Stimulated activated CD8-positive, alpha-beta memory T cell treated with anti-CD3 and anti-CD28 coated beads, Interleukin-7, amount 100 ng/mL, for 1 hour (primary cell): ENCODE measurements at places on chromosomes 6 and 20.

GRCh38 chr6:147077251-147077650, 127.0 kb upstream of the STXBP5 start:
- DNase-seq: no peak

- no peak for DNase-seq
Observed at GRCh38 chr20:39025883-39026282, 63.7 kb downstream of the DHX35 start.

- DNase-seq: no peak
Observed at GRCh38 chr6:53048431-53049195, 16.6 kb upstream of the FBXO9 start.

GRCh38 chr6:16760516-16761470, at the start of gene ATXN1:
ATXN1 (minus strand) TSS chr6:16761460.
- no peak for DNase-seq

DNA sequence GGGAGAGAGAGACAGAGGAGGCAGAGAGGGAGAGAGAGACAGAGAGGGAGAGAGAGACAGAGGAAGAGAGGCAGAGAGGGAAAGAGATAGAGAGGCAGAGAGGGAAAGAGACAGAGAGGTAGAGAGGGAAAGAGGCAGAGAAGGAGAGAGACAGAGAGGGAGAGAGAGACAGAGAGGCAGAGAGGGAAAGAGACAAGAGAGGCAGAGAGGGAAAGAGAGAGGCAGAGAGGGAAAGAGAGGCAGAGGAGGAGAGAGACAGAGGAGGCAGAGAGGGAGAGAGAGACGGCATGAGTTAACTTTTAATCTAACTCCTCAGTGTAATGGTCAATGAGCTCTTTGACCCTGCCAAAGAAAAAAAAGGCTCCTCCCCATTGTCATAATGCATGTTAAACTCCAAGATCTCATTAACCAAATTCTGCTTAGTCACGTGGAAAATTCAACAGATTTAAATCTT, 7.1 kb downstream of the ELOVL2 start:
- no peak for DNase-seq

DNA sequence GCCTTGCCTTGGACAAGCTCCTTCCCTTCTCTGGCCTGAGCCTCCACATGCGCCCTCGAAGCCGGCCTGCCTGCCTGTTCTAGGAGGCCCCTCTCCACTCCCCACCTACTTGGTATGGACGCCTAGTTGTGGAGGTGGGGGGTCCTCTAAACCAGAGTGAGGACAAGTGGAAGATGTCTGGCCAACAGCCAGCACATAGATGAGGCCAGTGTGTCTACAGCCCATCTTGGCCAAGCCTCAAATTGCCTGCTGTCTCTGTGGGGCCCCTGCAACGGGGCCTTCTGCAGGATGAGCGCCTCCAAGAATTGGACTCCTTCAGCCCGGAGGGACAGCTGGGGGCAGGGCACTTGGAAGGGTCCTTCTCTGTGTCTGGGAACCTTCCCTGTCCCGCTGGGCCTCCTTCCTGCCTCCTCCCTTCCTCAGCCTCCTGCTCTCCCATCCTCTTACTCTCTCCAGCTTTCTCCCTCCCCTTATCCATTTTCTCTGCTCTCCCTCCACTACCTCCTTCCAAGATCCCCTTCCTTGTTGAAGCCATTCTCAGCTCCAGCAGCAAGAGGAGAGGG, 1.6 kb downstream of the MDFI start:
- DNase-seq: no peak

DNA sequence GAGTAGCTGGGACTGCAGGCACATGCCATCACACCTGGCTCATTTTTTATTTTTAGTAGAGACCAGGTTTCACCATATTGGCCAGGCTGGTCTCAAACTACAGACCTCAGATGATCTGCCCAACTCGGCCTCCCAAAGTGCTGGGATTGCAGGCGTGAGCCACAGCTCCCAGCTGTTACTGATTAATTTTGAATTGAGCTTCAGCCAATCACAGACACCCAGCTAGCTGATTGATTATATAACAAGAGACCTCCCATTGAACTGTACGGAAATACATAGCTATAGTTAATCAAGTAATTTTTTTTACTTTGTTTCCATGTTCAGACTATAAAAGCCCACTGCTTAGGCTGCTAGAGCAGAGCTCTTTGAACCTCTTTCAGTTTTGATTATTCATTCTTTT, 31.6 kb downstream of the PKIB start:
- DNase-seq: no peak

DNA sequence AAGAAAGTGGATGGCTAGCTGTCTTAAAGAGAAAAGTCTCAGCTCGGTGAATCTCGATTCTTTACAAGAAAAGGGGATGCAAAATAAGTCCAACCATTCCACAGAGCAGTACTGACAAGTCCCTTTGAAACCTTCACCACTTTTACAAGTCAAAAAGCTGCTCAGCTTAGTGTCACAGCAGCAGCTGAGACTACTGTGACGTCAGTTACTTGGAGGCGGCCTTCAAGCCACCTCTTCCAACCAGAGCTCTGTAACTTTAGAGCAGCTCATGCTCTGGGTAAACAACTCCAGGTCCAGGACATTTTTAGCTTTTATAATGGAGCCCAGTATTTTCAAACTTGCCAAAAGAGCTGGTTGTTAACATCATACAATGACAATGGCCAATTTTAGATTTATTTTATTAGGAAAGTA, at the start of gene KIAA0408:
KIAA0408 (minus strand) TSS at position 159 of the 411 bp plus-strand sequence. CDS start 5,408 bp downstream, outside the sequence.
- no peak for DNase-seq

DNA sequence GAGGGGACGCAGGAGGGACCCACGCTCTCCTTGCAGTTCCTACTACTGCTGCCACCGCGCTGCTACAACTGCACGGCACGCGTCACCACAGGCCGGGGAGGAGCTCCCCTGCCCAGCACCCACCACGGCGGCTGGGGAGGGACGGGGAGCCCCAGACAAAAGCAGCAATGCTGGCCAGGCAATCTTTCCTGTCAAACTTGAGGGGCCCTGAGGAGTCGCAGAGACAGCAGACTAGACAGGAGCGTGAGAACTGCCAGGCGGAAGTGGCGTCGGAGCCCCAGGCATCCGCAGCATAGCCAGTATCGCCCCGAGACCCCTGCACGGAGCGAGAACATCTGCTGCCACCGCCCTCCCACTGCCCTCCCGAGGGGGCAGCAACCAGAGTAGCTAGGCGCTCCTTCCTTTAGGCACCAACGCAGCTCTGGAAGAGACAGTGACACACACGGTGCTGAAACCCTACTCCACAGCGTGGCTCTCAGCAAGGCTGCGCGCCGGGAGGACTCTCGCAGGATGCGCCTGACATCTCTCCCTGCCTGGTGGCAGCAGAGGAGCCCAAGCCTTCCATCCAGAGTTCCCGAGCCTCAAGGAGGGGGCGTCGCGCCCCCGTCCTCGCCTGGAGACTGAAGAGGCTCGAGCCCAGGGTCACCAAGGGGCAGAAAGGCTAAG, 2.2 kb downstream of the TAF4 start:
- DNase-seq: no peak

GRCh38 chr6:17485946-17486345, 92.6 kb downstream of the CAP2 start:
- DNase-seq: no peak

DNA sequence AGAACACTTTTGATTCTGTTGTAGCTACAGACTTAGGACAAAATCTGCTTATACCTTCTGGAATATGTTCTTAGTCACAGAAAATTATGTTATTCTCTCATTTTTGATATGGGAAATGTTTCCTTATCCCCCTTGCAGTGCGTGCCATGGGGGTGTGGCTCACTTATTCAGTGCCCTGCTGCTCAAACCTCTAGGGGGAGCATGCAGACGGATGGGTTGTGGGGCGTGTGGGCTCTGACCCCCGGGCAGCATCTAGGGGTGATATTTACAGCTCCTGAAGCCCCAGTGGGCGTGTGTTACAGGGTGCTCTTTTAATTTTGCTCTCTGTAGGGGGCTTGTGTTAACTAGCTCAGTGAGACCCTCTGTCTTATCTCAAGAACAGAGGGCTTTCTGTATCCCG, 61.3 kb upstream of the FERMT1 start:
- no peak for DNase-seq

- DNase-seq: no peak
Observed at GRCh38 chr6:144150710-144151657, 667 bp downstream of the STX11 start.

DNA sequence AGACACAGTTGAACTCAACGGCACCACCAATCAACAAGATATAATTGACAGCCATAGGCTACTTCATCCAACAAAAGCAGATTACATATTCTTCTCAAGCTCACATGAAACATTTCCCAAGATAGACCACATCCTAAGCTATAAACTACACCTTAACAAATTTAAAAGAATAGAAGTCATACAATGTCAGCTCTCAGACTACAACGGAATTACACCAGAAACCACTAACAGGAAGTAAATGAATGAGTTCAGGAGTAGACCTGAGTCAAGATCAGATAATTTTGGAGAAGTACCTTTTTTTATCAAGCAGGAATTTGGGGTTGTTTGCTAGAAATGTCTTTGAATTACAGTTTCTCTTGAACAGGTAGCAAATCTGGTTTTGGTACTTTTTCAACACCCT, 237.8 kb downstream of the TBX18 start:
- no peak for DNase-seq

DNA sequence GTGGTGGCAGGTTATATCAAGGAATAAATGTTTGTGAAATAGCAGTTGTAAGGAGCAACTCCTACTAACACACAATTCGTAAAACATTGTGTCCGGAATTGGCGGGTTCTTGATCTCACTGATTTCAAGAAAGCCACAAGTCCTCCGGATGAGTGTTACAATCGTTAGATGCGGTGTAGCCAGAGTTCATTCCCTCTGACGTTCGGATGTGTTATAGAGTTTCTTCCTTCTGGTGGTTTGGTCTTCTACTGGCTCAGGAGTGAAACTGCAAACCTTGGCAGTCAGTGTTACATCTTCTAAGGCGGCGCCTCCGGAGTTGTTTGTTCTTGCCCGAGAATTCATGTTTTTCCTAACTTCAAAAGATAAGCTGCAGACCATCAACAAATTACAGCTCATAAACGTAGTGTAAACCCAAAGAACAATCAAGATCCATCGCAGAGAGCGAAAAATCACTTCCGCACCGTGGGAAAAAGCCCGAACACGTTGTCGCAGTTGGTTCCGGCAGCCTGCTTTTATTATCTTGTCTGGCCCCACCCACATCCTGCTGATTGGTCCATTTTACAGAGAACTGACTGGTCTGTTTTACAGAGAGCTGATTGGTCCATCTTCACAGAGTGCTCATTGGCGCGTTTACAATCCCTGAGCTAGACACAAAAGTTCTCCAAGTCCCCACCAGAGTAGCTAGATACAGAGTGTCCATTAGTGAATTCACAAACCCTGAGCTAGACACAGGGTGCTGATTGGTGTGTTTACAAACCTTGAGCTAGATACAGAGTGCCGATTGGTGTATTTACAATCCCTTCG, 58.2 kb downstream of the TRIM27 start:
- DNase-seq: no peak

GRCh38 chr20:5893621-5894020, 56.7 kb downstream of the TRMT6 start:
- no peak for DNase-seq

GRCh38 chr20:41989039-41989679, 371.0 kb upstream of the CHD6 start:
- DNase-seq: no peak

- DNase-seq: no peak
Observed at GRCh38 chr6:131861381-131861780, 53.6 kb downstream of the ENPP1 start.

DNA sequence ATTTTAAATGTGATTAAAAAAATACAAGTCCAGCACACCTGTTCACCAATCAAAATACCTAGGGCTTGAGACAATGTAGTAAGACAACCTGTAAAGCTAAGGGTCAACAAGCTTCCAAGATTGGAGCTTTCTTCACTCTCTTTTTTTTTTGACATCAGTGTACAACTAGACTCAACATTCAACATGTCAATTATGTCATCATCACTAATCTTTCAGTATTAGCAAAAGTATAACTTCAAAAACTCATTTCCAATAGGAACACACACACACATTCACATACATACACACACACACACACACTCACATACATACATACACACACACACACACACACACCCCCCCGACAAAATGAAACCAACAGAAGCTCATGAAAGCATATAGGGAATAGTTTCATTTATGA, 26.0 kb downstream of the PRKN start:
- DNase-seq: no peak

DNA sequence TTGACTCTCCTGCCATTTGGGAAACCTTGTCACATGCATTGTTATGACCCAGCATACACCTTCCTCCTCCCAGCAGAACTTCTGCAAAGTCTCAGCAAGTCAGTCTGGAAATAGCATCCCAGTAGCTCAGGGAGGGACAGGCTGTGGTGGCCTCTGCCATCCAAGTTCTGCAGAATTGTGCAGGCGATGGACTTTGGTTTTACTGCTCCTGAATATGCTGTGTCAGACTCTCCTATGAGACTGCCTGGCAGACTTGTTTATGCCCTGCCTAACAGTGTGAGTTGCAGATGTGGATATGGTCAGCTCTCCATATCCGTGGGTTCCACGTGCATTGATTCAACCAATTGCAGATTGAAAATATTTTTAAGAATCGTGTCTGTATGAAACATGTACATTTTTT, 52.8 kb downstream of the SNRNP48 start:
- DNase-seq: no peak

- DNase-seq: no peak
Observed at GRCh38 chr20:20407891-20408805, 40.2 kb downstream of the INSM1 start.

DNA sequence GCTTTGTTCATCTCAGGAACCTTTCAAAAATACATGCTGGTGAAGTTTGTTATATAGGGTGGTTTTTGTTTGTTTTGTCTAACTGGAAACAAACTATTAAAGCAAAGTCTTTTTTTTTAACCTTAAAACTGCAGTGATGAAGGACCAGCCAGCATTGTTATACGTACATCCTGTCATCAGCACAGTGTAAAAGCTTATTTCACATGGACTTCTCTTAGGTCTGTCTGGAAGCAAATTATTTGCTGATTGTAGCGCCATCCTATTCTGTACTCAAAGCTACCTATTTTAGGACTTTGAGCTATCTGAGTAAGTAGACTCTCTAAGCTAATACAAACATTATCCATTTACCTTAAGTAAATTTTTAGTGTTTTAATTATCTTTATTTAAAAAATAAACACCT, 61.7 kb downstream of the SNX9 start:
- DNase-seq: no peak

DNA sequence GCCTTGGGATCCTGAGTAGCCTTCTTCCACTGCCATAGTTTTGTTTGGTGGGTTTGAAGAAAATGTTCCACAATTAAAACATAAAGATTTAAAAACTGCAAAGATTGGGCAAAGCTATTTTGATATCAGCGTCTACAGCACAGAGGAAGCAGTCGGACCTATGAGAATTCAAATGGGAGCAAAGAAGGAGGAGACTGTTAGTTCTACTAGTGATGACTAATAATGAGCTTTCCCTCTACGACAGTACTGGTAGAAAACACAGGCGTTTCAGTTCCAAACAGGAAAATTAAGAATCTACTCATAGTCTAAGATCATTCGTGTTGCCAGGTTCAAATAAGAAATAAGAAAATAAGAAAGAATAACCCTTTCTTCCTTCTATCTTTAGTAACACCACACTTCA, 121.2 kb downstream of the INSM1 start:
- no peak for DNase-seq
